ENCODE measurements at places on chromosomes 3 and 15. TPM values are rescaled to one million over a fixed set of nuclear protein-coding genes. Genes with fewer than 3 reads are reported as not detected.

The ECE2 gene
- total RNA-seq: 12.5 TPM

The ITGA11 gene
- 18.7 TPM for total RNA-seq

The ATOSA gene
- 37.4 TPM for total RNA-seq

The FSIP1 gene
- 6.0 TPM for total RNA-seq

The SLC22A13 gene
- total RNA-seq: 0.40 TPM

The P2RY1 gene
- 22.0 TPM for total RNA-seq

The ADAMTS9 gene
- 62.1 TPM for total RNA-seq

The GNAT1 gene
- total RNA-seq: not detected

- H3K27me3 ChIP-seq: no peaks in the 10 kb centered on the region
- peak overlapping the region; percentile 70 for H3K4me3 ChIP-seq
- peaks cover 11% of the 10 kb centered on the region for H3K36me3 ChIP-seq
These were observed 877 bp downstream of the NIT2 start for GRCh38 chr3:100335434-100335833.

GRCh38 chr3:15429080-15429479, 1.7 kb downstream of the EAF1 start:
- peaks cover 12% of the 10 kb centered on the region for H3K36me3 ChIP-seq
- no peaks in the 10 kb centered on the region for H3K27me3 ChIP-seq

GRCh38 chr15:71743861-71744382, 66.4 kb upstream of the NR2E3 start:
- H3K4me3 ChIP-seq: no peak overlapping the region
- DNase-seq: peak; percentile 29
- H3K27me3 ChIP-seq: no peaks in the 10 kb centered on the region
- no peak overlapping the region for H3K27ac ChIP-seq
- peaks cover 17% of the 10 kb centered on the region for H3K36me3 ChIP-seq
- no peaks in the 10 kb centered on the region for H3K4me1 ChIP-seq

GRCh38 chr3:50260942-50261441, 8.0 kb upstream of the SEMA3B start:
- H3K27ac ChIP-seq: peak overlapping the region; percentile 99
- H3K4me1 ChIP-seq: peaks cover 94% of the 10 kb centered on the region
- peaks cover 39% of the 10 kb centered on the region for H3K36me3 ChIP-seq
- no peaks in the 10 kb centered on the region for H3K27me3 ChIP-seq
- DNase-seq: no peak
- H3K4me3 ChIP-seq: peak overlapping the region; percentile 50

GRCh38 chr3:171285287-171285686, 174.9 kb downstream of the TNIK start:
- no peak overlapping the region for H3K4me3 ChIP-seq
- DNase-seq: no peak
- no peaks in the 10 kb centered on the region for H3K27me3 ChIP-seq
- peaks cover 10% of the 10 kb centered on the region for H3K4me1 ChIP-seq
- H3K36me3 ChIP-seq: no peaks in the 10 kb centered on the region
- H3K27ac ChIP-seq: peak overlapping the region; percentile 0

GRCh38 chr3:99286266-99286845, 352.0 kb upstream of the COL8A1 start:
- no peaks in the 10 kb centered on the region for H3K4me1 ChIP-seq
- H3K36me3 ChIP-seq: no peaks in the 10 kb centered on the region
- no peak for DNase-seq
- H3K27me3 ChIP-seq: no peaks in the 10 kb centered on the region

DNA sequence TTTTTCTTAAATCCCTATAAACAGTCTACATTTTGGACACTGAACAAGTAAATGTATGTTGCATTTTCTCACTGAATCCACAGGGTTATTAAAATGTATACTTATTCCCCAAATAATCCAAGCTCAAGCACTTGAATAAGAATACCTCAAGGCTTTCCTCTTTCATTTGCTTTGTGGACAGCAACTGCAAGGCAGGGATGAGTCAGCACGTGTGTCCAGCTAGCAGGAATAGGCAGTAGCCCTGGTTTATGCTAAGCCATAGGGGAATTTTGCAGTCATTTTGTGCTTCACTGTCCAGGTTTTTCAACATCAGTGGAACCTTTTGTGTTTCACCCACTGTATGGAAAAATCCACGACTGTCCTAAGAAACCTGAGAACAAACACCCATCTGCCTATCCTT, 96.7 kb upstream of the KCNMB2 start:
- no peak for DNase-seq
- H3K4me1 ChIP-seq: no peaks in the 10 kb centered on the region
- H3K36me3 ChIP-seq: no peaks in the 10 kb centered on the region
- no peak overlapping the region for H3K27ac ChIP-seq

DNA sequence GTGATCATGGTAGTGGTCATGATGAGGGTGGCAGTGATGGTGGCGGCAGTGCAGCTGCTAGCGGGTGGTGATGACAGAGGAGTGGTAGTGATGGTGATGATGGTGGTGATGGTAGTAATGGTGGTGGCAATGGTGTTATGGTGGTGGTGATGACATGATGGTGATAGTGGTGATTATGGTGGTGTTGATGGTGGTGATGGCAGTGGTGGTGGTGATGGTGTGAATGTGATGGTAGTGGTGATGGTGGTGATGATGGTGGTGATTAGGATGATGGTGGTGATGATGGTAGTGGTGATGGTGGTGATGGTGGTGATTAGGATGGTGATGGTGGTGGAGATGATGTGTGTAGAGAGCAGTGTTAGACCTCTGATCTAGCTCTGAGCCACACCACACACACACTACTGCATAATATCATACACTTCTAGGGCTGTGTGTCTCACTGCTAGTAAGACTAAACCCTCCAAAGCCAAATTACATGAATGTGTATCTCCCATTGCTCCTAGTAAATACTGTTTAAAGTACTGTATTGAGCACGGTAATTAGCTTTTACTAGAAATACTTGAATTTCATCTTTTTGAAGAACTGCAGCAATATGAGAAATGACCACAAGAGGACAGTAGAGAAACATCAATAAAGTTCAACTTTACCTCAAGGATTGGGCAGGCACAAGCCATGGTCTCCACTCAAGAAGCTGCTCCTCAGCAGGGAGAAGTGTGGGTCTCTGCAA, 28.8 kb downstream of the TMED3 start:
- peak; percentile 93 for DNase-seq
- no peak overlapping the region for H3K27ac ChIP-seq
- H3K4me3 ChIP-seq: no peak overlapping the region
- H3K36me3 ChIP-seq: no peaks in the 10 kb centered on the region
- no peaks in the 10 kb centered on the region for H3K27me3 ChIP-seq

DNA sequence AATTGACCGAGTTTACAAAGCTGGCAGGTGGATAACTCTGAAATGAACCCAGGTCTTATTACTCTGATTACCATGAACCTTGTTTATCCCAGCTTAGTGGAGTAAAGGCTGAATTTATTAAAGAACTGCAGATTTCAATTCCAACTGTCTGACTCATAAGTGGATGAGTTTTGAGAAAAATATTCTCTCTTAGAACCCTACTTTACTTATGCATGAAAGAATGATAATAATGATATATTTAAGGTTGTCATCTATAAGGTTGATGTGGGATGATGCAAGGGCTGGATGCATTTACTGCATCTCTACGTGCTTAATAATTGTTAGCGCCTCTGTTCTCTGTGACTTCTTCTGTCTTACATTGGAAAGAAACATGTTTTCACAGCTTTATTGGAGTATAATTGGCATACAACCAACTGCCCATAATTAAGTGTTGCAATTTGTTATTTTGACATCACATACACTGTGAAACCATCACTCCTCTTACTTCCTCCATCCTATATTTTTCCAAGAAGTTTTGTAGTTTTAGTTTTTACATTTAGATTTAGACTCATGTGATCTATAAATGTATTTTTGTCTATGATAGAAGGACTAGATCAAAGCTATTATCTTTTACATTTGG, 771.2 kb upstream of the ARRDC4 start:
- H3K27me3 ChIP-seq: no peaks in the 10 kb centered on the region
- no peak for DNase-seq
- H3K36me3 ChIP-seq: no peaks in the 10 kb centered on the region
- H3K27ac ChIP-seq: no peak overlapping the region
- H3K4me3 ChIP-seq: no peak overlapping the region
- H3K4me1 ChIP-seq: no peaks in the 10 kb centered on the region

DNA sequence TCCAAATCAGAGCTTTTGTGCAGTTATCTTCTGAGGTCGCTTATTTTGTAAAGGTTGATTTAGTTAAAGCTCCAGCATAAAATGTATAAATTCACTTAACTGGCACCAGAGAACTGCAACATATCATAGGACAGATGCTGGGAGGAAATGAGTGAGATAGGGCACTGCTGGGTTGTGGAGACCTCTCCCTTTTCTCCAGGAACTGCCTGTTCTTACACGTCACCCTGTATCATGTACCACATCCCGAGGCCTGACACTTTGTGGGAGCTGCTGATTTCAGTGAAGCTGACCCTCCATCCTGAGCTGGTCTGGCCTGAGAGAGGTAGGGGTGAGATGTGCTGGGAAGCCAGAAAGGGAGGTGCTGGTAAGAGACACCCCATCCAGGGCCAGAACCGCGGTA, 213.8 kb upstream of the FEZF2 start:
- peaks cover 3% of the 10 kb centered on the region for H3K36me3 ChIP-seq
- DNase-seq: no peak

DNA sequence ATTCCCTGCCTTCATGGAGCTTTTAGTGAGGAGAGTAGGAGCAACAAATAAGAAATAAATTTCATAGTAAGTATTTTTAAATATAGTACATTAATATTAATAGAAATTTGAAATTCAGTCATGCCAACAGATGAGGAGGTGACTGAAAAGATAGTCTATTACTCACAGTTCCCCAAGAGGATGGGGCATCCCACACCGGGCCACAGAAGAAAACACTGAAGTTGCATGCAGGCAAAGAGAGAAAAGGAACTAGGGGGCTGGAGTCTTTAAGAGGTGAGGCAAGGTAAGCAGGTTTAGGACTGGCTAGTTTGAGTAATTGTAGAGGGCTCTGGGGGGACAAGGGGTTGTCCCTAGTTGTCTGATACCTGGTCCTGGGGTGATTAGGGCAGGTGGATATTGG, 120.1 kb upstream of the UMPS start:
- no peaks in the 10 kb centered on the region for H3K4me1 ChIP-seq
- no peak for DNase-seq
- no peaks in the 10 kb centered on the region for H3K27me3 ChIP-seq
- H3K27ac ChIP-seq: no peak overlapping the region
- H3K36me3 ChIP-seq: no peaks in the 10 kb centered on the region

GRCh38 chr15:61295239-61295638, 66.1 kb upstream of the RORA start:
- H3K27me3 ChIP-seq: no peaks in the 10 kb centered on the region
- no peaks in the 10 kb centered on the region for H3K36me3 ChIP-seq
- H3K4me1 ChIP-seq: no peaks in the 10 kb centered on the region
- DNase-seq: no peak

- H3K27ac ChIP-seq: no peak overlapping the region
- no peaks in the 10 kb centered on the region for H3K27me3 ChIP-seq
- H3K4me1 ChIP-seq: no peaks in the 10 kb centered on the region
- no peak overlapping the region for H3K4me3 ChIP-seq
These were observed 152.4 kb downstream of the EBLN2 start for GRCh38 chr3:73213896-73214295.

GRCh38 chr15:44535523-44536301, 1.2 kb upstream of the EIF3J start:
- peaks cover 13% of the 10 kb centered on the region for H3K4me1 ChIP-seq
- peak overlapping the region; percentile 99 for H3K27ac ChIP-seq
- peak; percentile 17 for DNase-seq
- H3K27me3 ChIP-seq: no peaks in the 10 kb centered on the region

- no peaks in the 10 kb centered on the region for H3K4me1 ChIP-seq
- no peaks in the 10 kb centered on the region for H3K36me3 ChIP-seq
- H3K27me3 ChIP-seq: no peaks in the 10 kb centered on the region
- H3K27ac ChIP-seq: no peak overlapping the region
- no peak for DNase-seq
These were observed 48.4 kb downstream of the TMEM45A start for GRCh38 chr3:100540791-100541334.

GRCh38 chr15:49953421-49953820, 165.6 kb downstream of the ATP8B4 start:
- no peaks in the 10 kb centered on the region for H3K36me3 ChIP-seq
- no peaks in the 10 kb centered on the region for H3K4me1 ChIP-seq
- no peak for DNase-seq
- H3K27me3 ChIP-seq: no peaks in the 10 kb centered on the region
- no peak overlapping the region for H3K27ac ChIP-seq

DNA sequence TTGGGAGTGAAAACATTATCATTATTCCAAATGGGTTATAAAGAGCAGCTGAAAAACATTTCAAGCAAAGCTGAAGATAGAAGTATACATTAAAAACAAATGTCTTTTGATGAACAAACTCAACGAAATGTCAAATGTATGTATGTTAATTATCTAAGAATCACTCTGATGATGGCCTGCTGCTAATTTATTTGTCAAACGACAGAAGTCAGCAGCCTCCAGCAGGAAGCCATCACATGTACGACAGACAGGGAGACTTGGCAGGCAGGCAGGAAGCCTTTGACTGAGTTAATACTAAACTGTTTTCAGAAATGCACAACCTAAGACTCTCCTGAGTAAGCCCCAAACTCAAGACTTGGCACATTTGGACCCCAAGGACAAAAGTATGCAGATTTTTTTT, 491.1 kb downstream of the ZNF385D start:
- H3K36me3 ChIP-seq: no peaks in the 10 kb centered on the region
- DNase-seq: no peak

DNA sequence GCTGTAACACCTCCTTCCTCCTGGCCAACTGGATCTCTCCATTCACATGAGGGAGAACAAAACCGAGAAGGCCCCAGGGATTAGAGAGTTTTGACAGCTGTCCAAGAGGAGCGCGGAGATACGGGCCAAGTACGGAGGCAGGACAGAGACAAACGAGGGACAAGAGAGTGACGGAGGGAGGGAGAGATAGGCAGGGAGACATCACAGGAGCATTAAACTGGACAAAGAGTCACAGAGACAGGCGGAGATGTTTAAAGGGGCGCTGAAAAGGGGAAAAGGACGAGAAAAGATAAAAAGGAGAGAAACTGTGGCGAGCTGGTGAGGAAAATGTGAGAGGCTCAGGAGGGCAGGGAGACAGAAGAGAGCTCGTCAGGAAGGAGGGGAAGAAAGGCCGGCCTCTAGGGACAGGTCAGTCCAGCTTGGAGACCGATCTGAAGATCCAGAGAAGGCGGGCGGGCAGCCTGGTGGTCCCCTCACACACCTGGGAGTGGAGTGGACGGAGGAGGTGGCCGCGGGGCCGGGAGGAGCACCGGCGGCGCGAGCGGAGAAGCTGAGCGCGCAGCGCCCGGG, 40.5 kb upstream of the ROPN1 start:
- peak overlapping the region; percentile 86 for H3K27ac ChIP-seq
- H3K4me1 ChIP-seq: peaks cover 15% of the 10 kb centered on the region
- DNase-seq: peak; percentile 67

GRCh38 chr3:37904601-37905000, 42.9 kb downstream of the CTDSPL start:
- no peaks in the 10 kb centered on the region for H3K36me3 ChIP-seq
- peaks cover 33% of the 10 kb centered on the region for H3K4me1 ChIP-seq
- H3K27ac ChIP-seq: peak overlapping the region; percentile 44

GRCh38 chr15:40142428-40142827, 18.4 kb upstream of the BUB1B start:
- no peak for DNase-seq
- H3K36me3 ChIP-seq: no peaks in the 10 kb centered on the region
- no peaks in the 10 kb centered on the region for H3K4me1 ChIP-seq
- H3K27me3 ChIP-seq: no peaks in the 10 kb centered on the region

- H3K4me3 ChIP-seq: no peak overlapping the region
- no peaks in the 10 kb centered on the region for H3K27me3 ChIP-seq
- H3K36me3 ChIP-seq: peaks cover 4% of the 10 kb centered on the region
- no peaks in the 10 kb centered on the region for H3K4me1 ChIP-seq
These were observed 33.8 kb downstream of the NMD3 start for GRCh38 chr3:161254861-161255260.
